Activated naive CD8-positive, alpha-beta T cell treated with anti-CD3 and anti-CD28 coated beads, Interleukin-2, amount 50 U/mL, for 16 hours (primary cell): ENCODE measurements at places on chromosomes 6 and 20.

DNA sequence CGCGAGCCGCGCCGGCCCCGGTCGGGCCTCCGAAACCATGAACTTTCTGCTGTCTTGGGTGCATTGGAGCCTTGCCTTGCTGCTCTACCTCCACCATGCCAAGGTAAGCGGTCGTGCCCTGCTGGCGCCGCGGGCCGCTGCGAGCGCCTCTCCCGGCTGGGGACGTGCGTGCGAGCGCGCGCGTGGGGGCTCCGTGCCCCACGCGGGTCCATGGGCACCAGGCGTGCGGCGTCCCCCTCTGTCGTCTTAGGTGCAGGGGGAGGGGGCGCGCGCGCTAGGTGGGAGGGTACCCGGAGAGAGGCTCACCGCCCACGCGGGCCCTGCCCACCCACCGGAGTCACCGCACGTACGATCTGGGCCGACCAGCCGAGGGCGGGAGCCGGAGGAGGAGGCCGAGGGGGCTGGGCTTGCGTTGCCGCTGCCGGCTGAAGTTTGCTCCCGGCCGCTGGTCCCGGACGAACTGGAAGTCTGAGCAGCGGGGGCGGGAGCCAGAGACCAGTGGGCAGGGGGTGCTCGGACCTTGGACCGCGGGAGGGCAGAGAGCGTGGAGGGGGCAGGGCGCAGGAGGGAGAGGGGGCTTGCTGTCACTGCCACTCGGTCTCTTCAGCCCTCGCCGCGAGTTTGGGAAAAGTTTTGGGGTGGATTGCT is 1.3 kb downstream of the VEGFA start:
- peak; percentile 46 for DNase-seq

DNA sequence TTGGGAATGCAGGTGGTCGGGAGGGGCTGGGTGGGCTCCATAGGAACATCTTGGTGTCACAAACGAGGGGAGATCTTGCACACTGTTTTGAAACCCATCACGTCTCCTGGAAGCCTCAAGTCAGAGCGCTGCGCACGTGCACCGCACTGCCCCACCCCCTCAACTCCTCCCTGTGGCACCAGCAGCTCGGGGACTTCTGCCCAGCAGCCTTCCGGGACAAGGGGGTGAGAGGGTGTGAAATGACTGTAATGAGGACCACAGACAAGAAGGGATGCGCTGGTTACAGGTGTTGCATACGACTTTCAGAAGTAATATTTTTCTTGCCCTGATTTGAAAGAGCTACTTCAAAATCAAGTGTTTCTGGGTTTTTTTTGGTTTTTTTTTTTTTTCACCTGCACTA is 60.3 kb downstream of the FOXC1 start:
- DNase-seq = no peak

- DNase-seq = no peak
These were observed 532 bp upstream of the PM20D2 start for GRCh38 chr6:89145091-89145955.

DNA sequence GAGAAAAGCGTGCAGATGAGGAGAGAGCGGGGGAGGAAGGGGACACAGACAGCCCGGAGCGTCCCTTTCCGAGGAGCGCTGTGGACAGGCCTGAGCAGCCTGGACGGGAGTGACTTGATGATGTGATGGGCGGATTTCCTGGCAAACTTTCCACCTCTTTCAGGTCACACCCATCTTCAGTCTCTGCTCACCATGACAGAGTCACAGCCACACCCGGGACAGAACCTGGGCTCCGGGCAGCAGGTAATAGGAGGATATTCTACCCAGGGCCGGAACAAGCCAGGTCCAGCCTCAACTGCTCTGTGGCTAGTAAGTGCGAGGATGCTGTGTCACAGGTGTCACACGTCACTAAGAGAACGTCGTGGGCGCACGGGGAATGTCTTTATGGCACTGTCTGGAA is 84.3 kb downstream of the THBS2 start:
- no peak for DNase-seq

- DNase-seq = no peak
These were observed 643 bp downstream of the CD24 start for GRCh38 chr6:106973836-106974335.

DNA sequence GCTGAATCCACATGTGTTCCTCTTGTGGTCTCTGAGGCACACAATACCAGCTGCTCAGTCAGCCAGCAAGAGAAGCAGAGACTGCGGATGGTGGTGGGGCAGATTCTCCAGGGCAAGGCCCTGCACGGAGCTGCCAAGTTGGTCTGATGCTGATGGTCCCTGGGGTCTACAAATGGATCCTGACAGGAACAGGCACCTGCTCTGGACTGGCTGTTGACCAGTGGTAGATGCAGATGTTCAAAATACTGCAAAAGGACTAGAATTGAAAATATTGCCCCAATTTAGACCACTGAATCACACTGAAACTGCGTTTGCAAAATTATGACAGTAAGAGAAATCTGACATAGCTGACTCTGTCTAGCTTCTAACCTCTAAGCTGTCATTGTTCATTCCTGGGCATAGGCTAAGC is 29.6 kb upstream of the TUBB2A start:
- DNase-seq = no peak

GRCh38 chr6:118650582-118651281 is 659 bp downstream of the CEP85L start:
- no peak for DNase-seq

- no peak for DNase-seq
These were observed 118.7 kb downstream of the CLIC5 start for GRCh38 chr6:45896783-45897441.
